Nucleus accumbens (tissue), 56 donors: ENCODE measurements at places on chromosomes 12 and 14.

GRCh38 chr12:83634726-83635267, 948.1 kb downstream of the TMTC2 start:
- DNase-seq = no peak

DNA sequence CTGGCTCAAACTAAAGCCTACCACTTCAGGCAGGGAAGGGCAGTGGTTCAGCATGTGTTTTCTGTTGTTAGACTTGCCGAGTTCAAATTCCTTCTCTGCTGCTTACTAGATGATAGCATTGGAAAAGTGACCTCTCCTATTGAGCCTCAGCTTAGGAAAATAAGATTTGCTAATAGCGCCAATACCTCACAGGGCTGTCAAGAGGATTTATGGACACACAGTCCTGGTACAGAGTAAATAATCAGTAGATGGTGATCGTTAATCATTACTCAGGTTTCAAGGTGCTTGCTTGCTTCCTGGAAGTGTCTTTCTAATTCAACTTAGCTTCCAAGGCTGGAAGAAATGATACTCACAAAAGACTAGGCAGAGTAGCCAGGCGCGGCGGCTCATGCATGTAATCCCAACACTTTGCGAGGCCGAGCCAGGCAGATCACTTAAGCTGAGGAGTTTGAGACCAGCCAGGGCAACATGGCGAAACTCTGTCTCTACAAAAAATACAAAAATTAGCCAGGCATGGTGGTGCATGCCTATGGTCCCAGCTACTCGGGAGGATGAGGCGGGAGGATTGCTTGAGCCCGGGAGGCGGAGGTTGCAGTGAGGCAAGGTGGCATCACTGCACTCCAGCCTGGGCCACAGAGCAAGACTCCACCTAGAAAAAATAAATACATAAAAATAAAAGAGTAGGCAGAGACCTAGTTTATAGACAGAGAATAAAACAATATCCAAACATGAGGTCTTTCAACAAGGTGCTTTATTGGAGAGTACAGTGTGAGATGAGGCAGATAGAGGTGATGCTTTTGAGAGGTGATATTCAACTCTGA, 6.0 kb downstream of the PLA2G1B start:
- no peak for DNase-seq

- DNase-seq = no peak
Observed at GRCh38 chr12:12158858-12159257, 88.1 kb downstream of the BCL2L14 start.

- DNase-seq = no peak
Observed at GRCh38 chr12:52590021-52590420, 11.2 kb downstream of the KRT72 start.

GRCh38 chr12:19869413-19869812, 430.1 kb downstream of the AEBP2 start:
- no peak for DNase-seq
